ENCODE measurements at places on chromosomes 7 and 10.

GRCh38 chr7:102072636-102073209 lies 213.9 kb upstream of the SH2B2 start:
- DNase-seq: no peak

- DNase-seq: no peak
Measured at GRCh38 chr7:65503434-65504152, 129.9 kb downstream of the ZNF92 start.

DNA sequence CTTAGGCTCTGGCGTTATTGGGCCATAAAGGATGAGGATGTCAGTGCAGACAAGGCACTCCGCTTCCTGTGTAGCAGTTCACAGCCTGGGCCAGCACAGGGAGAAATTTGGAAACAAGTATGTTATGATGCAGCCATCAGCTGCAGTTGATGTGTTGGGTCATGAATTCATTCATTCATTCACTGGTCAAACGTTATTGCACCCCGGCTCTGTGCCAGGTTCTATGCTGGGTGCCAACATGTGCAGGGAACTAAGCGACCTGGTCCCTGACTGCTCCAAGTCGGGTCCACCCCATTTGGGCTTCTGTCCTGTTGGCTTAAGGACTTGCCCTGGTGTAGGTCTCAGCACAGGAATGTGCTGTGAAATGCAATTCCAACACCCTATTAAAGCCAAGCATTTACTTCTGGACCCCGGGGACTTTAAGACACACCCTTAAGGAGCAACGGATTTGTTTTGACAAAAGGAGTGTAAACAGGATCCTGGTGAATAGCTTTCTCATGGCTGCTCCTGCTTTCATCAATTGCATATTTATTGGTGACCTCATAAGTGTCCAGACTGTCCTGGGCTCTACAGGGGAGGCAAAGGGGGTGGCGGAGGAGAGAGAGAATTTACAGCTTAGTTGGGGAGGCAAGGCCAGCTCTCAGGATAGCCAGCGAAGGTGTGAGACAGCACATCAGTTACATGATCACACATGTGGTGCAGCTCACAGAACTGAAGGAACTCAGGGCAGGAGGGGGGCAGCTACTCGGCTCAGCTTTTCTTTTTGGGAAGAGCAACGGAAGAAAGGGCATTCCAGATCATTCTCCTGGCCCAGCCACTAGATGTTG lies 158.6 kb downstream of the GRK5 start:
- no peak for DNase-seq

GRCh38 chr10:79022565-79023230 lies 46.1 kb upstream of the ZMIZ1 start:
- no peak for DNase-seq

GRCh38 chr7:44772867-44773266 lies 23.6 kb upstream of the PPIA start:
- DNase-seq: no peak
